ENCODE measurements at places on chromosomes 1 and 21.
A peak's percentile ranks its signal among the peaks of the same experiment; 100 is the strongest.

GRCh38 chr1:31704271-31705079 is 658 bp upstream of the COL16A1 start:
- no peak for DNase-seq

DNA sequence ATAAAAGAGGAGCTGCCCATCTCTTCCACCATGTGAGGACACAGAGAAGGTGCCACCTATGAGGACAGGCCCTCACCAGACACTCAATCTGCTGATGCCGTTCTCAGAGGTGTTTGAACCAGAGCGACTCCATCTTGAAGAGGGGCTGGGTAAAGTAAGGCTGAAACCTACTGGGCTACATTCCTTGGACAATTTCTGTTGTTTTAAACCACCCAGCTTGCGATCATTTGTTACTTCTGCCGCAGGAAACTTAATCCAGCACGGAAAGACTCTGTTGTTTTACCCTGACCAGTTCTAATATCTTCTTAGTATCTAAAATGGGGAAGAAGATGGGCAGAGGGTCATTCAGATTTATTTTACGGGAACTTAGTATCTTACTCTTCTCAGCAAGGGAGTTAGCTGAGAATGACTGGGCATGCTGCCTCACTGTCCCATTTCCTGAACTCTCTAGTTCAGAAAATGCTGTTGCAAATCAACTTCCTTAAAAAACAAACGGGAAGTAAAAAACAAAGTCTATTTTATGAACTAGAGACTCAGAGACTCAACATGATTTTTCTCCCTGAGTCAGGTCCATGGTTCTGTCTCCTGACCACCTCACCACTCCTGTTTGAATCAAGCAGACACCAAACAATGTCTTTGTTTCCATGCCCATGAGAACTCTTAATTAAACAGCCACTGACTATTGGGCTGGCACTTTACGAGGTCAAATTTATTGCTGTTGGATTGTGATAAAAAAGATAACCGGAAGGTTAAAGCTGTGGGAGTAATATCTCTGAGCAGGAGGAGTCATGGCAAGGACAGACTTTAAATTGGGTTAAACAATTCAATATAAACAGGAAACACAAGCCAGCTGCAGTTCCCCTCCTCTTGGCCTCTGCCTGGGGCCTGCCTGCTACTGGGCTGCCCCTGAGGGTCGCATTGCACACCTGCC is 23.8 kb upstream of the IFNAR1 start:
- no peak for DNase-seq

DNA sequence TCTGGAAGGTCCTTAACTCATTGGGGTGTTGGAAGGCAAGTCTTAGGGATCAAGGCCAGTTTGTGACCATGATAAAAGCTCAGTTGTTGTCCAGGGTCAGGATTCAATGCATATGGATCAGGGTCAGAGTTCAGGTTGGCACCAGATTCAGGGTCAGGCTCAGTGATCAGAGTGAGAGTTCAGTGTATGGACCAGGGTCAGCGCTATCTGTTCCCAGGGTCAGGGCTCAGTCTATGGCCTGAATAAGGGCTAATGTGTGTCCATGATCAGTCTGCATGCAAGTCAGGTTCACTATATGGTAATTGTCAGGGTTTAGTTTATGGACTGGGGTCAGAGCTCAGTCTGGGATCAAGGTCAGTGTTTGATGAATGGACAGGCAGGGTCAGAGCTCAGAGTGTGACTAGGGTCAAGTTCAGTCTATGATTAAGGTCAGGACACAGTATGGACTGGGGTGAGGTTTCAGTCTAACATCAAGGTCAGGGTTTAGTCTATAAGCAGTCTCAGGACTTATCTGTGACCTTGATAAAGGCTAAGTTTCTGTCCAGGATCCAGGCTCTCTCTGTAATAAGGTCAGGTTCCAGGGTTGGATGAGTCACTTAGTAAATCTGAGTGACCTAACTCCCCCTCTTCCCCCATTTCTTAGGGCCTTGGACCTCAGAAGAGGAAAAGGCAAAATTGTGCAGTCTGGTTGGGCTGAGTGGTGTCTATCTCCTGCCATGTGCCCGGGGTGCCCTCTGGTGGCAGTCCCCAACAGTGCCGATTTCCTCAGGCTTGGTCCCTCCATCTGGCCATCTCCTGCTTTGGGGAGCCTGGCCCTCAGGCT is 23.8 kb downstream of the KNCN start:
- DNase-seq: peak; percentile 50

DNA sequence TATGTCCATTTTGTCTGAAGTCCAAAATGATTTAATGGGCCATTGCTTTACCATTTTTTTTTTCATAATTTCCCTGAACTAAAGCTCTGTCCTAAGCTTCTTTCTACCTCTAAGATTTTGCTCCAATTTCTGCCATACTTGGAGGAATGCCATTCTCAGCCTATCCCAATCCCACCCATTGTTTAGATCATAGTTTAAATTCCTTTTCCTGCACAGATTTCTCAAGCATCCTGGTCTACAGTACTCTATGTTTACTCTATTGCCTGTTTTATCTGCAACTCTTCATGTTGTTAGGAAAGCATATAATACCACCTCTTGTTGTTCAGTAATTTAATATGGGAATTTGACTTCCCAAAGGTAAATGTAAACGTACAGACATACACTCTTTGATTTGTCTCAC is 30.8 kb downstream of the ADAMTS1 start:
- no peak for DNase-seq

DNA sequence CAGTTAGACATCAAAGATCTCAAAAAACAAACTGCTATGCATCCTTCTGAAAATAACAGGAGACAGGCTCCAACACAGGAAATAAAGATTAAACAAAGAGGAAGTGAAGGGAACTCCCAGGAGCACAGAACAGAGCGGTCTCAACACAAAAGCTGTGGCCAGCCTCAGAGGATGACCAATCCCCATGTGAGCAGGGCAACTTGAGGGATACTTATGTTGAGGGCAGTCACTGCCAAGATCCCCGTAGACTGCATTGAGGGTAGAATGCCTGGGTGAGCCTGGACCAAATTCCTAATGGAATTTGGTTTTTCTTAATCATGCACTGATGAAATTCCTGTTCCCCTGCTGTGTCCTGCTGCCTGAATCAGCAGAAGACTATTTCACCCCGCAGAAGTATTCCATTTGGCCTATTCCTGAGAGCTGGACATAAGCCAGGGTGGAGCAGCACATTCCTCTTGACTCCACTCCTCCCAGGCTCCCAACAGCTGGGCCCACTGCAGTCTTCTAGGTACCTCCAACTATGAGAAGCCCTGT is 49.0 kb downstream of the JAK1 start:
- no peak for DNase-seq

- no peak for DNase-seq
Measured at GRCh38 chr1:248810727-248811513, 14.8 kb downstream of the SH3BP5L start.

- DNase-seq: no peak
Measured at GRCh38 chr21:44477131-44477530, 21.8 kb downstream of the LRRC3 start.

DNA sequence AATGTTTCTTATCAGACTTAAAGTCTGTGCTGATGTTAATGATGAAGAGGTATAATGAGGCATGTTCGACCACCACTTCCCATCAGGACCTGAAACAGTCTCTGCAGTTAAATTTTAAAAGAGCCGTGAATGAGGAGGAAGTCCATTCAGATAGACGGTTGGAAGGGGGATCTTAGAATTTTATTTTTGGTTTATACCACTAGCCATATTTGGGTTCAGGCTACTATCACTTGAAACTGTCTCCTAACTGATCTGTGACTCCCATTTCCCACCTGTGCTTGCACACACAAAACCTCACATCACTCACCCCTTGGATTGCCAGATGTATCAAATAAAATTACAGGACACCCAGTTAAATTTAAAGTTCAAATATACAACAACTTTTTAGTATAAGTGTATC is 9.9 kb upstream of the ANKRD13C start:
- DNase-seq: no peak

- no peak for DNase-seq
Measured at GRCh38 chr1:215081661-215082531, 641 bp upstream of the KCNK2 start.

- no peak for DNase-seq
Measured at GRCh38 chr1:8425781-8426161, 107.9 kb downstream of the SLC45A1 start.

GRCh38 chr1:41432481-41433280 is 51.8 kb downstream of the EDN2 start:
- DNase-seq: peak; percentile 42

GRCh38 chr1:183248989-183249691 is 63.1 kb downstream of the LAMC2 start:
- no peak for DNase-seq

- no peak for DNase-seq
Measured at GRCh38 chr1:68725001-68725752, 228.3 kb upstream of the DEPDC1 start.

- no peak for DNase-seq
Measured at GRCh38 chr1:12052008-12052573, 11.0 kb upstream of the TNFRSF8 start.

DNA sequence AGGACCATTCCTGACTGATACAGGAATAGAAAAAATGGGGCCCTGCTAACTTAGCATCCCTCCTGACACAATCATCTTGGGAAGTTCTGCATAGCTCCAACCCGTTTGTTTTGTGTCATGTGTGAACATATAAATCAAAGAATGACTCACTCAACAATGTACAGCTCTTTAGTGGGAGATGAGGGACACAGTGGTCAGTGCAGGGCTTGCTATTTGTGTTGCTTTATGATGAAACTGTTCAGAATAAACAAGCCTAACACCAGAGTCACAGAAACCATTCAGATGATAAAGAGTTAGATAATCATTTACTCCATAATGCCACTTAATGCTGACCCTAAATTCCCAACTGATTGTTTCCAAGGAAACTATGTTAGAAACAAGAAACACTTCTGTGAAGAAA is 154.2 kb upstream of the ZNHIT6 start:
- no peak for DNase-seq

- no peak for DNase-seq
Measured at GRCh38 chr1:221363039-221363438, 378.9 kb downstream of the DUSP10 start.

DNA sequence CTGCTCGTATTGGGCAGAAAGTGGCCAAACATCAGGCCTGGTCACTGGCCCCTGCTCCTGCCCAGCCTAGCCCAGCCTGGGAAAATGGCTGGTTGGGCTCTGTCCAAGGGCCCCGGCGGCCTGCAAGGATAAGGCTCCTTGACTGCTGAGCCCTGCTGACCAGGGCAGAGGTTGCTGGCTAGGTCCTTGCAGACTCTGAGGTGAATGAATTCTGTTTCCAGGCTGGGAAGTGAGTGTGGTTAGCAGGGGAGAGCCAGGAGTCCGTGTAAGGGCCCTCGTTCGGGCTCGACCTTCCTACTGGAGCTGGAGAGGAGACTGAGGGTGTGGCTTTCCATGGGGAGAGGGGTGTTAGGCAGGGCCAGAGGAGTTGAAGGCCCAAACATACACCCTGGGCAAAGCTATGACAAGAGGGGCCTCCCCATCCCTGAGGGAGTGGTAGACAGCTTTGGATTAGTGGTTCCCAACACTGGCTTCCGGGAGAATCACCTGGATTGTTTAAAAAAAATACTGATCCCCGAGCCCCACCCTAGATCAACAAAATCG is 20.6 kb downstream of the CSF1 start:
- no peak for DNase-seq

DNA sequence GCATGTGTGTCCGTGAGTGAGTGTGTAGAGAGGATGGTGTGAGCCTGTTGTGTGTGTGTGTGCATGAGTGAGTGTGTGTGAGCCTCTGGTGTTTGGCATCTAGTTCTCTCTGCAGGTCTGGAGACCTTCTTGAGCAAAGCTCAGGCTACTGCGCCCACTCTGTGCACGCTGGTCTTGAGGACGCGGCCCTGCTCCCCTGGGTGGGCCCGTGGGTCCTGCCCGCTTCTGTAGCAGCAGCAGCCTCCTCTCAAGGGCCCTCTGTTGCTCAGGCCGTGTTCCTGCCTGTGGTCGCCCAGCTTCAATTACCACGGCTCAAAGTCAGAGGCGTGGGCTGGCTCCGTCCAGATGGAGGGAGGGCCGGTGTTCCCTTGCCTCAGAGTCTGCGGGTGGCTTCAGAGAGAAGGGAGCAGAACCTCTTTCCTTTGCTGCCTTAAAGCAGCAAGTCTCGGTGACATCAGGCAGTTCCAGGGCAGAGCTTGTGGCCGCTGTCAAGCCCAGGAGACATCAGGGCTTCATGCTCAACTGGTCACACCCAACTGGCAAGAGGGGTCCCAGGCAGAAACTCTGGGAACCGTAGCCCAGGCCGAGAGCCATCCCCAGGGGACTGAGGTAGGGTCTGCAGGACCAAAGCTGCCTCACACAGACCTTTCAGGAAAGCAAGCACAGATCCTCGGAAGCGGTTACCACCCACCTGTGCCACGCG is 270.6 kb upstream of the VAMP3 start:
- DNase-seq: no peak

- no peak for DNase-seq
Measured at GRCh38 chr21:30194701-30195299, 21.1 kb downstream of the CLDN8 start.

DNA sequence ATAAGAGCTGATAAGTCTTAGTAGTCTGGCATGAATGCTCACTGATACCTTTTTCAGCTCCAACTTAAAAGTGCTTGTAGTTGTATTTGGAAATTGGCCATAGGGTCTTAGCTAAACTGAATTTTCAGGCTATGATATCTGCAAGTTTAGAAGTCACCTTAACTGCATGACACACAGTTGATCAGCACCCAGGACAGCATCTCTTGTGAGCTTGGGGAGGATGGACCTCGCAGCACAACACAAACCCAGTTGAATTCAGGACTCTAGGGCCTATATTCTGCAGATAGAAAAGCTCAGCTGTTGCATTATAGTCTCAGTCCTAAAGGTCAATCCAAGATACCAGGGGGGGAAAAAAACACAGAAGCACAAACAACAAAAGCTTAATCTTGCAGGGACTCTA is 394.3 kb downstream of the KCNH1 start:
- no peak for DNase-seq

GRCh38 chr1:9437961-9438430 is 101.3 kb upstream of the SLC25A33 start:
- no peak for DNase-seq

DNA sequence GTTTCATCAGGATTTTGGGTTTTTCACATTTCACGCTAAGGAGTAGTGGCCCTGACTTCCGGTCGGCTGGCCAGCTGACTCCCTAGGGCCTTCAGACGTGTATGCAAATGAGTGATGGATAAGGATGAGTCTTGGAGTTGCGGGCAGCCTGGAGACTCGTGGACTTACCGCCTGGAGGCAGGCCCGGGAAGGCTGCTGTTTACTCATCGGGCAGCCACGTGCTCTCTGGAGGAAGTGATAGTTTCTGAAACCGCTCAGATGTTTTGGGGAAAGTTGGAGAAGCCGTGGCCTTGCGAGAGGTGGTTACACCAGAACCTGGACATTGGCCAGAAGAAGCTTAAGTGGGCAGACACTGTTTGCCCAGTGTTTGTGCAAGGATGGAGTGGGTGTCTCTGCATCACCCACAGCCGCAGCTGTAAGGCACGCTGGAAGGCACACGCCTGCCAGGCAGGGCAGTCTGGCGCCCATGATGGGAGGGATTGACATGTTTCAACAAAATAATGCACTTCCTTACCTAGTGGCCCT is 23.1 kb upstream of the TNFRSF1B start:
- DNase-seq: no peak

DNA sequence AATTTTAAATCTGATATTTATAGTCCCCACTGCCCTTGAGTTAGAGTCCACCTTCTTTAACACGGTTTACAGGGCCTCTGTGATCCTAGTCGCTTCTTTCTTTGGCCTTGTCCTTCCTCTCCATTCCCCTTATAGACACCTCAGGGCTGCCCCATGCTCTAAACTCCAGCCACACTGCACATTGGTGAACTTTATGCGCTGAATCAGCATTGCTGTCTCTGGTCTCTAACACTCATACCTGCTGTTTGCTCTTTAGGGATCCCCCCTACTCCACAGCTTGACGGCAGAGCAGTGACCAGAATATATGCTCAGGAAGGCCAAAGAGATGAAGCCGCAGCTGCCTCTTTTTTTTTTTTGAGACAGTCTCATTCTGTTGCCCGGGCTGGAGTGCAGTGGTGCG is 30.2 kb downstream of the PLEKHO1 start:
- no peak for DNase-seq
